Germinal center (tissue), 1 donor: ENCODE measurements at places on chromosomes 2 and 18.
A peak's percentile ranks its signal among the peaks of the same experiment; 100 is the strongest.

GRCh38 chr2:120701096-120701495, 34.6 kb upstream of the GLI2 start:
- no peak for DNase-seq

GRCh38 chr18:77144451-77145118, 12.0 kb upstream of the MBP start:
- no peak for DNase-seq

DNA sequence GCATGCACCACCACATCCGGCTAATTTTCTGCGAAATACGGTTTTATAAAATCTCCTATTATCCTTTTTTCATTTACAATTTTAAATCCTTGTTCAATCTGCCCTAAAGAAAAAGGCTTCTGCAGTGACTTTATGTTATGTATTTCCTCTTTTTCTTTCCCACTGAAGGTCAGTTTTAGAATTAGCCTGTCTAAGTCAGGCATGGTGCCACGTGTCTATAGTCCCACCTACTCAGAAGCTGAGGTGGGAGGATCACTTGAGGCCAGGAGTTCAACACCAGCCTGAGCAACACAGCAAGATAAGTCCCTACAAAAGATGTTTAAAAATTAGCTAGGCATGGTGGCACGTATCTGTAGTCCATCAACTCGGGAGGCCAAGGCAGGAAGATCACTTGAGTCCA, 39.8 kb upstream of the TNFRSF11A start:
- no peak for DNase-seq

- DNase-seq: no peak
Measured at GRCh38 chr2:112644933-112645309, 818 bp upstream of the SLC20A1 start.

- DNase-seq: peak; percentile 52
Measured at GRCh38 chr2:84942964-84943421, 28.0 kb upstream of the KCMF1 start.

GRCh38 chr2:16025876-16026640, 85.7 kb downstream of the MYCN start:
- no peak for DNase-seq

DNA sequence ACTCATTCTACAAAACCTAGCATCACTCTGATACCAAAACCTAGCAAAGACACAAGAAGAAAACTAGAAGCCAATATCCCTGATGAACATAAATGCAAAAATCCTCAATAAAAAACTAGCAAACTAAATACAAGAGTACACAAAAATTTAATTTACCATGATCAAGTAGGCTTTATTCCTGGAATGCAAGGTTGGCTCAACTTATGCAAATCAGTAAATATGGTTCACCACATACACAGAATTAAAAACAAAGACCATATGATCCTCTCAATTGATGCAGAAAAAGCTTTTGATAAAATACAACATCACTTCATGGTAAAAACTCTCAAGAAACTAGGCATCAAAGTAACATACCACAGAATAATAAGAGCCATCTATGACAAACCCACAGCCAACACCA, 188.3 kb downstream of the ETAA1 start:
- no peak for DNase-seq

- DNase-seq: no peak
Measured at GRCh38 chr18:13545955-13546354, 180.4 kb downstream of the FAM210A start.

GRCh38 chr18:48921305-48922225, 29.2 kb downstream of the SMAD7 start:
- DNase-seq: no peak

DNA sequence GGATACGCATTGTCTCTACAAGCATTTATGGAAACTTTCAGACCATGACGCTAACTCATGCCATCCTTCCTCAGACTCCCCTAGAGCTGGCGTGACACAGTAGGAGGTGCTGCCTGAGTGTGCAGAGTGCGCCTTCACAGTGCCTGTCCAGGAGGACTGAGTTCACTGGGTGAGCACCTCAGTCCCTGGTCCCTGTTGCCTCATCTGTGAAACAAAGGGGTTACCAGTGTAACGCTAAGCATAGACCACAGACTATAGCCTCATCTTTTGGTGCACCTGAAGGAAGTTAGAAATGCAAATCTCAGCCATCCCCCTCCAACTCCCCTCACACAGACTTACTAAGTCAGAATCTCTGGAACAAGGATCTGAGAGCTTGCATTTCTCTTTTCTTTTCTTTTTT, 142.8 kb downstream of the TMEM17 start:
- DNase-seq: no peak

- no peak for DNase-seq
Measured at GRCh38 chr2:218860950-218861381, 1.4 kb downstream of the WNT6 start.

- no peak for DNase-seq
Measured at GRCh38 chr2:188819011-188819410, 155.2 kb upstream of the COL3A1 start.

- no peak for DNase-seq
Measured at GRCh38 chr2:234025891-234026401, 24.6 kb upstream of the SPP2 start.

GRCh38 chr2:152548111-152548875, 169.0 kb downstream of the PRPF40A start:
- no peak for DNase-seq

DNA sequence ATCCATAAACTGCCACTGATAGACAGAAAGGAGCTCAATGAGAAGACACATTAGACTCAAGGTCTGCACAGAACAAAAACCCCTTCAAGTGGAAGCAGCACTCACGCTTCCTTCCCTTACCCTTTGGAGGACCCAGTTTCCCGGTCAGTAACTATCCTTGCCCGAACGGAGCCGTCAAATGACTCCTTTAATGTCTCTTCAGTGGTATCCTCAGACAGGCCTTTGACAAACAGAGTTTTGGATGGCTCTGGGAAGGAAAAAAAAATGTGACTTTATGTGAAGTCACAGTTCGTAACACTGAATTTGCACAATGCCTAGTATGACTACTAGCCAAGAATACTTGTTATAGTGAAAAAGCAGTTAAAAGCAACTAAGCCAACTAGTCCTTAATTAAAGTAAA, 8.4 kb downstream of the NCL start:
- no peak for DNase-seq

DNA sequence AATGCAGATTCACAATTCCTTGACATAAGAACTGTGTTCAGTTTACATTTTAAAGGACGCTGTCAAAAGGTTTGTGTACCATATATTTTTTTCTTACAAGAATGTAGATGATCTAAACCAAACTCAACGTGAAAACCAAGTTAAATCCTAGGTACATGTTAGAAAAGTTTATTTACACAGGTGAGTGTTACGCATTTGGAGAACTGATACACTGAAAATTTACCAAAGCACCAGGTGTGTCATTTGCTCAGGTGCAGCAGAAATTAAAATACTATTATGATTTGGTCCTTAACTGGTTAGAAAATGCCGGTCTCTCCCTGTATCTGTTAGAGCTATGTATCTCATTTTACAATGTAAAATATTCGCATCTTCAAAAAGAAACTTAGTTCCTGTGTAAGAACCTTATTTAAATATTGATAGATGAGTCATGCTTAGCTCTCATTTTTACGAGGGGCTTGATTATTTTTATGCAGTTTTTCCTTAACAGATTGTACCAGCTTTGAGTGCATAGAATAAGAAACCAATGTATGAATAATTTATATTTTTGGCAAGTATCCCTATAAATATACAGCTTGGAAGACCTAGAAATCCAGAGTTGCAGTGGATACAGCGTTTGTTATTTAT, 25.1 kb downstream of the MFF start:
- DNase-seq: no peak

GRCh38 chr18:55897091-55897689, 309.2 kb upstream of the TCF4 start:
- no peak for DNase-seq

- DNase-seq: no peak
Measured at GRCh38 chr2:23397478-23397877, 12.5 kb downstream of the KLHL29 start.

- DNase-seq: no peak
Measured at GRCh38 chr2:212905640-212906201, 245.7 kb downstream of the IKZF2 start.

GRCh38 chr18:68436485-68436884, 278.4 kb downstream of the TMX3 start:
- DNase-seq: no peak

DNA sequence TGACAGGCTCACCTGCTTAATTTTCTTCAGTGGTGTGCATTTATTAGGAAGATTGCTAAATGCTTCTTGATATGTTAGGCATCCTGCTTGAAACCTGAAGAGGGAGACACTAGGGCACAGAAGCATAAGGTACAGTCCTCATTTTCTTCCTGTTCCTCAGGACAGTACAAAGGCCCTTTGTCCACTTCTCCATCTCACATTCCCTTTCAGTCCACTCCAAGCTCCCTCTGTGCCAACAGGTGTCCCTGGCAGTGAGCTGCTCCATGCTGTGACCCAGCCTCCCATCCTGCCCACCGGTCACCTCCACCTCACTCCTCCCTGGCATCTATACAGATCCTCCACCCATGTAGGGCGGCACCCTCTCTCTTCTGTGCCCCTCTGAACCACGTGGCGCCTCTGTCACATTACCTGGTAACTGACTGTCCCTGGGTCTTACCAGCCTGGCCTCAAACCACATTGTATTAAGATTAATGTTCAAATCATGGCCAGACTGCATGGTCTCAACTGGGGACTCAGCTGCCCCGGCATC, 162.8 kb downstream of the VAPA start:
- no peak for DNase-seq

- no peak for DNase-seq
Measured at GRCh38 chr2:162734866-162735265, 103.7 kb downstream of the KCNH7 start.
